ENCODE measurements at places on chromosomes 5 and 9. TPM values are rescaled to one million over a fixed set of nuclear protein-coding genes. Genes with fewer than 3 reads are reported as not detected.

GRCh38 chr5:147558826-147559225, 49.0 kb upstream of the DPYSL3 start:
- H3K4me1 ChIP-seq: no peaks in the 10 kb centered on the region
- H3K27me3 ChIP-seq: no peaks in the 10 kb centered on the region
- no peaks in the 10 kb centered on the region for H3K36me3 ChIP-seq
- no peak overlapping the region for H3K4me3 ChIP-seq
- DNase-seq: no peak

DNA sequence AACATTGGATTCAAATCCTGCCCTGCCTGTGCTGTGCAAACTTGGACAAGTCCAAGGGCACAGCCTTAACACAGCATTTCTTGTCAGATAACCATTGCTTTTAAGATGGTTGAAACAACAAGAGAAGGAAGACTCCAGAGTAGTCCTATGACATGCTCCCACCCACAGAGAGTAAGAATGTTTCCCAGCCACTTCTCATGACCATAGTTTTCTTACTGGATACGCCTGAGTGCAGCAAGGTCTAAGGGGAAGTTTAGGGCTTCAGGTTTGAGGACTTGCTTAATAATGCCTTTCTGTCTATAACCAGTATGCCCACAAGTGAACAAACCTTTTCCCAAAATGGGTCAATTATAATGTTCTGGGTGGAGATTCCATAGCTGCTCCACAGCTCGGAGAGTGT, 126.4 kb downstream of the SLF1 start:
- H3K27ac ChIP-seq: no peak overlapping the region
- no peak for DNase-seq
- H3K27me3 ChIP-seq: peaks cover 32% of the 10 kb centered on the region
- peaks cover 2% of the 10 kb centered on the region for H3K4me1 ChIP-seq

GRCh38 chr5:143251190-143251589, 152.3 kb downstream of the NR3C1 start:
- no peaks in the 10 kb centered on the region for H3K4me1 ChIP-seq
- no peaks in the 10 kb centered on the region for H3K27me3 ChIP-seq
- no peak overlapping the region for H3K4me3 ChIP-seq
- H3K27ac ChIP-seq: no peak overlapping the region
- no peak for DNase-seq
- H3K36me3 ChIP-seq: no peaks in the 10 kb centered on the region

GRCh38 chr5:53165431-53166182, 56.0 kb upstream of the MOCS2 start:
- H3K27ac ChIP-seq: no peak overlapping the region
- no peaks in the 10 kb centered on the region for H3K36me3 ChIP-seq
- no peaks in the 10 kb centered on the region for H3K4me1 ChIP-seq

DNA sequence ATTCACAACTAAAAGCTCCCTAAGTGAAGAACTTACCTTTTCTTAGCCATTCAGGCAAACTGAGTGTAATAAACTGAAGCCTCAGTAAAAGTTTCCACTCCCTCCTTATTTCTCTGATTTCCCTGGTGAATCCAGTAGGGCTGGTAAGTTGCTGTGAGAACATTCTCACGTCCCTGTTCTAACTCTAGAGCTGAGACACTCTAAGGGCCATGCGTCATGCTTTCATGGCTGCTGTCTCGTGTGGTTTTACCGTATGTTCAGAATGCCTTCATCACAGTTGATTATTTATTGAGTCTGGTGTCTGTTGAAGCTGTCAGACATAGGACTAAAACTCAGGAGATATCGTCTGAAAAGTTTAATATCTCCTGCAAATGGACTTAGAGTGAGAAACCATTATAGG, 1.3 kb downstream of the OR2S2 start:
- no peak overlapping the region for H3K27ac ChIP-seq
- no peak for DNase-seq
- no peaks in the 10 kb centered on the region for H3K36me3 ChIP-seq
- H3K4me3 ChIP-seq: no peak overlapping the region
- H3K4me1 ChIP-seq: peaks cover 6% of the 10 kb centered on the region

GRCh38 chr9:5489630-5490490, 20.5 kb upstream of the PDCD1LG2 start:
- no peak for DNase-seq
- peaks cover 6% of the 10 kb centered on the region for H3K4me1 ChIP-seq
- H3K27ac ChIP-seq: no peak overlapping the region
- H3K4me3 ChIP-seq: no peak overlapping the region
- H3K36me3 ChIP-seq: no peaks in the 10 kb centered on the region
- no peaks in the 10 kb centered on the region for H3K27me3 ChIP-seq

DNA sequence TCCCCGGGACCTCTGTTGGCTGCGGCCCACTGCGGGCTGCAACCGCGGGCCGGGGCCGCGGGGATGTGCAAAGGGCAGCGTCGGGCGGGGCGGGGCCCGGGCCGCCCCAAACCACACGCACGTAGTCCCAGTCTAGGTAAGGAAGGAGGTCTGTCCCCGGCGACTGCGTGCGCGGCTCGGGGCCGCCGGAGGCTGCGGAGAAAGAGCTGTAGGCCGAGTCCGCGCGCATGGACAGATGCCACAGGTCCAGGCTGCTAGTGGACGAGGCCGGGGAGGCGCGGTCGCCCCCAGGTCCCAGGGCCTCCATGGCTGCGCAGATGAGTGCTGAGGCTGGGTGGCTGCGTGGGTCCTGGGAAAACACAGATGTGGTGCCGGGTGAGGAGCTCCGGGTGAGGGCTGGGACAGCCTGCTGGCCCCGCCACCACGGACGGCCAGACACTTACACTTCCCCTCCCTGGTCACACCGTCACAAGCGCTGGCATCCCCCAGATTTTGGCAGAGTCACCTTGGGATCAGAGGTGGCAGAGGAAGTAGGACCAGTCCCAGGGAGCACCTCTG, 4.5 kb downstream of the SHROOM1 start:
- peaks cover 4% of the 10 kb centered on the region for H3K36me3 ChIP-seq
- peak overlapping the region; percentile 47 for H3K4me3 ChIP-seq

GRCh38 chr5:7849681-7850394, 1.1 kb downstream of the CFAP90 start:
- H3K4me1 ChIP-seq: peaks cover 18% of the 10 kb centered on the region
- no peak overlapping the region for H3K27ac ChIP-seq
- DNase-seq: no peak
- H3K36me3 ChIP-seq: no peaks in the 10 kb centered on the region

- H3K4me3 ChIP-seq: peak overlapping the region; percentile 9
- H3K27ac ChIP-seq: peak overlapping the region; percentile 16
- H3K27me3 ChIP-seq: no peaks in the 10 kb centered on the region
Observed at GRCh38 chr5:57383093-57383861, 99.3 kb downstream of the ACTBL2 start.

GRCh38 chr5:10130881-10131280, 118.8 kb downstream of the ATPSCKMT start:
- no peak for DNase-seq
- no peak overlapping the region for H3K4me3 ChIP-seq
- H3K4me1 ChIP-seq: peaks cover 2% of the 10 kb centered on the region
- H3K27ac ChIP-seq: no peak overlapping the region

DNA sequence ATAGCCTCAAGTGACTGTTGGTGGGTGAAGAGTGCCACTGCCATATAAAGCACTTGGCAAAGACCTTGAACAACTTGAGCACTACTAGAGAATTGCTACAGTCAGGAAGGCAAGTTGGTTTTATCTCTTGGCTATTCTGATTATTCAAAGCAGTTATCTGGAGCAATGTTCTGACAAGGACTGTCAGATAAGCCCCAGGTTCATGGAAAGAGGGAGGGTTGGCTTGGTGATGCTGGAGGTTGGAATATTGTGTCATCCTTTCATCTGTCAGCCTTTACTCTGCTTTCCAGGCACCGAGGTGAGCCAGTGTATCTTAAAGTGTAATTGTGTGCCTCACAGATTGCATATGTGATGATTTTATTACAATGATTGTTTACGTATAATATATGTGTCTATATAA, 548.4 kb upstream of the ZNF608 start:
- H3K27ac ChIP-seq: no peak overlapping the region
- no peaks in the 10 kb centered on the region for H3K4me1 ChIP-seq
- no peak overlapping the region for H3K4me3 ChIP-seq

DNA sequence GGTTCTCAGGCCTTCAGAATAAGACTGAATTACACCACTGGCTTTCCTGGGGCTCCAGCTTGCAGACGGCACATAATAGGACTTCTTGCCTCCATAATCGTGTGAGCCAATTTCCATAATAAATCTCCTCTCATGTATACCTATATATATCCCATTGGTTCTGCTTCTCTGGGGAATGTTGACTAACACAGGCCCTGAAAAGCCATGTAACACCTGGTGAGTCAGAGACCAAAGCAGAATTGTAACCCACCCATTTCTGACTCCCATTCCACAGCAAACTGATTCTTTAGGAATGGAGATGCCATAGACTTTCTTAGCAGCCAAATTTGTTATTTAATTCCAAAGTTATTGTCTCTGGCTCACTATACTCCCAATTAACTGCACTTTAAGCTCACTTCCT, 85.4 kb upstream of the AGXT2 start:
- H3K36me3 ChIP-seq: no peaks in the 10 kb centered on the region
- H3K27me3 ChIP-seq: peaks cover 46% of the 10 kb centered on the region
- peaks cover 22% of the 10 kb centered on the region for H3K4me1 ChIP-seq

DNA sequence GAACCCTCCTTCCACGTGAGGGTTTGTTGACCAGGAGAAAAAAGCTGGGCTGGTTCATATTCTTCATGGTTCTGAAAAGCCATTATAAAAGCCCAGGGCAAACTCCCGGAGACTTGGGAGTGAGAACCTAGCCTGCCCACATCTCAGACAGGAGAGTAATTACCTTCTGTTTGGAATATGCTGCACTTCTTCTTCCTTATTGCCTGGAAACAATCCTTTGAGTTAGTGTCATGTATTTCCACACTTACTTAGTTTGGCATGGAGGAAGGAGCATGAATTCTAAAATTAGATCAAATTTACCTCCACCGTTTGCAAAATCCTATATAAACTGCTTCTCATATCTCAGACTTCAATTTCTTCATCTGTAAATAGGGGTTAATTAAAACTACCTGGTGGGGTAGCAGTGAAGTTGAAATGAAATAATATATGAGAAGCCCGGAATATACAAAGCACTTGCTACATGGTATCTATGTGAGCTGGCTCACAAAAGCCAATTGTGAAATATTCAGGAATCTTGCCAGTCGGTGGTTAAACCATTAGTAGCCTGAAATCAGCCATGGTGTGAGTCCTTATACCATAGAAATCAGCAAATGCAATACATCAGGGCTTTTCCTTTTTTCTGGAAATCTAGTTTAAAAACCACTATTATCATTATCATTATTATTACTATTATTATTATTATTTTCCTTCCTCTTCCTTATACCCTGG, 140.0 kb upstream of the RAD23B start:
- no peaks in the 10 kb centered on the region for H3K4me1 ChIP-seq
- no peaks in the 10 kb centered on the region for H3K36me3 ChIP-seq
- no peak overlapping the region for H3K4me3 ChIP-seq
- H3K27me3 ChIP-seq: peaks cover 69% of the 10 kb centered on the region
- no peak overlapping the region for H3K27ac ChIP-seq

DNA sequence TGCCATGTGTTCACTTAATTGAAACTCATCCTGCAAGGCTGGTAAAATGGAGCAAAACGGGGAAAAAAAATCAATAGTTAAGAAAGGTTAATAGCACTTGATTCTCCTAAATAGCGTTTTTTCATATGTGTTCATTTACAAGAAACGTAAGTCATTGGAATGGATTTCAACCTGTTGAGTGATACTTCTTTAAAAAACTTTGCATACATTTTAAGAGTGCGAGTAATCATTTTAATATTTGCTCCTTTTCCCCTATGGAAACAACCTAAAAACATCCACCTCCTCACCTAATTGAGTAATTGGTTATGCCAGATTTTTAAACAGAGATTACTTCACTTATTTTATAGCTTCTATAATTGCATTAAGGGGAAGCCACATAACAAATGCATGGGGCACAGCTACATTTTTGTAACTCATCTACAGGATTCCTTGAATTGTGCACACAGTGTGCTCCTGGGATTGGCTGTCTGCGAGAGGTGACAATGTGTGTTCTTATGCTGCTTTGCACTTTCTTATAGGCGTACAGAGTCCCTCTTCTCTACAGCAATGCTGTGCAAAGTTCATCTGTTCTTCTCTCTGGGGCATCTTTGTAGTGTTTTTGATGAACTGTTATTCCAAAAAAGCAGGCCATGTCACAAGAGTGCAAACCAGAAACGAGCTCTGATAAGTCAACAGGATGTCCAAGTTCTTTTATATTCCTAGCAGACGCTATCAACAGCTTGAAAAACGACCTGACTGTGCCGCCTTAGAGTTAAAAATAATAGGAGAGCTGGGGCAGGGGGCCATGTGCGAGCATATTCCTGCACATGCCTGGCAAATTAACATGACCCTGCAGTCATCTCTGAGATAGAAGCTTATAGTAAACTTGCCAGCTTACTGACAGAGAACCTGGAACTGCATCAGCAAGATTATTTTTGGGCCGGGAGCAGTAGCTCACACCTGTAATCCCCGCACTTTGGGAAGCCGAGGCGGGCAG, 117.9 kb downstream of the GOLPH3 start:
- H3K4me3 ChIP-seq: no peak overlapping the region
- no peaks in the 10 kb centered on the region for H3K4me1 ChIP-seq
- peaks cover 2% of the 10 kb centered on the region for H3K36me3 ChIP-seq
- DNase-seq: no peak
- H3K27me3 ChIP-seq: peaks cover 4% of the 10 kb centered on the region

DNA sequence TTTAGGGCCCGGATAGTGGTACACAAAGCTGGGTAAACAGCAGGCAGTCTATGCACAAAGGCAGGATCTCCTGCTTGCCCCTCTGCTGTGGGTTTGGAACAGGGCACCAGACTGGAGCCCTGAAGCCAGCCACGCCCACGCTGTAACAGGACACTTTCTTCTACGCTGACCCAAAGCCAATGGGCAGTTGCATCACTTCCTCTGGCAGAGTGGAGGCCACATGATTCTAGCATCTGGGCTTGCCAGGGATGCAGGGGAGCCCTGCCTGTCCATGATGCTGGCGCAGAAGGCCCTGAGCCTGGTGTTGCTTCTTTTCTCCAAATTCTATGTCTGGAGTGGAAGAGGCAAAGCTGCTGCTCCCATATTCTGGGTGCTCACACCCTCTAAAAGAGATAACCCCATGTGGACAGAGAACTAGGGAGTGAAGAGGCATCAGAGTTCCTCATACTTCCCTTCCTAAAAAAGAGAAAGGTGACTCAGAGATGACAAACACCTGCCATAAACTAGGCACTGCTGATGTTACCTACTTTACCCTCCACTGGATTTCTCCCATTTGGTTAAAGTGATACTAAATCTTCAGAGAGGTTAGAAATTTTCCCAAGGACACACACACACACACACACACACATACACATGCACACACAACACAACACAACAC, 260.3 kb upstream of the KLF4 start:
- H3K27me3 ChIP-seq: no peaks in the 10 kb centered on the region
- H3K27ac ChIP-seq: no peak overlapping the region
- no peaks in the 10 kb centered on the region for H3K36me3 ChIP-seq
- H3K4me3 ChIP-seq: no peak overlapping the region

The ZNF658 gene
- total RNA-seq: 4.8 TPM

The GKAP1 gene
- total RNA-seq: 7.9 TPM

The EDIL3 gene
- not detected for total RNA-seq

The TMEM215 gene
- not detected for total RNA-seq

The RABL6 gene
- 59.7 TPM for total RNA-seq

The AGPAT2 gene
- 7.7 TPM for total RNA-seq

All from T-helper 17 cell (primary cell).